Renal cortex interstitium (tissue), 15 donors: ENCODE measurements at places on chromosomes 5 and 9. TPM values are rescaled to one million over a fixed set of nuclear protein-coding genes. Genes with fewer than 3 reads are reported as not detected.
A peak's percentile ranks its signal among the peaks of the same experiment; 100 is the strongest.

GRCh38 chr9:27539479-27540441 is 10.1 kb upstream of the MOB3B start:
- DNase-seq: no peak

GRCh38 chr9:37801287-37801850 is 772 bp downstream of the DCAF10 start:
- no peak for DNase-seq

DNA sequence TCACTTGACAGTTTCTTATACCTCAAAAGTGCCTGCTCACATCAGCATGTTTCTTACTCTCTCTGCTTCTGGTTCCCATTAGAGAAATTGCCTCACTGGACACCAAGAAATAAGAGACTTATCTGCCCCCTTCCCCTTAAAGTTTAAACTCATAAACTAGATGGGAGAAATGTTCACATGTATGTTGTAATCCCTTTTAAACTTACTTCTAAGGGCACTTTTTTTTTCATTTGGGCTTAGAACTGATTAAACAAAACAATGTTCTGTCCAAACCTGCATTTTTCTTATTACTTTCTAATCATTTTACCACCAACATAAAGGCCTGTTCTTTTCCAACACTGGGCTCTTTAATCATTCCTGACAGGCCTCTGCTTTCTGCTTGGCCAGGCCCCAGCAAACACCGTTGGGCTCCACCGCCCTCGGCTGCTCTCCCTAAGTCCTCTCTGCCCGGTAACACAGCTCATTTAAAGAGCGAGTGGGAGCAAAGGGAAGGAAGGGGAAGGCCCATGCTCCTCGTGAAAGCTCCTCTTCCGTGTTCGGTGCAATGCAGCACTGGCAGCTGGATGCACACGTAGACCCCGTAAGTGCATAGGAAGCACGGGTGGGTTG is 53.4 kb downstream of the ROR2 start:
- DNase-seq: peak; percentile 73

- no peak for DNase-seq
Observed at GRCh38 chr5:176603091-176603490, 6.9 kb downstream of the GPRIN1 start.

DNA sequence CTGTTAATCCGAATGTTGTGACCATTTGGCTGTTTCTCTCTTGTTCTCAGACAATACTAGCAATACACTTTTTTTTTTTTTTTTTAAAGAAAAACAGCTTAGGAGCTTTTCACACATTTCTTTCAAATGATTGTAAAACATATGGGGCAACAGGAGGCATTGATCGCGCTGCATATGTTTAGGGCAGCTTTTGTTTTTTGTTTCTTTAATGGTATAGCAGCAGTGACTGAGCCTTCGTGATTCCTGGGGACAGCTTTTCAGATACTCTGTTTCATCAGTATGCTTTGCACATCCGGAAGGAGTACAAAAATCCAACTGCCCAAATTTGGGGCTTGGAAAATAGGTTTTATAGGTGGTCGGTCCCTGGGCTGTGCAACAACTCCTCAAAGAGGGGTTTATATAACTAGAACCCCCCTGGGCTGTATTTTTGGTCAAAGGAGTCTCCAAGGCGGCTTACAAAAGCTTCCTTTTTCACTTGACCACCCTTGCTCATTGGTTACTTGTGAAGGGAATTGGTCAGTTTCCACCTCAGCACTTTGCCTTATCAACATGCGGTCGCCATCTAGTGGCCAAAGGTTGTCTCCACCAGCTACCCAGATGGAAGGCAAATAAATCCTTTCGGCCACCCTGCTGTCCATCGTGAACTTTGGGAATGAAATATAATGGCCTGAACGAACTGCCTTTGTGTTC is 91.8 kb downstream of the PDE6A start:
- peak; percentile 70 for DNase-seq

DNA sequence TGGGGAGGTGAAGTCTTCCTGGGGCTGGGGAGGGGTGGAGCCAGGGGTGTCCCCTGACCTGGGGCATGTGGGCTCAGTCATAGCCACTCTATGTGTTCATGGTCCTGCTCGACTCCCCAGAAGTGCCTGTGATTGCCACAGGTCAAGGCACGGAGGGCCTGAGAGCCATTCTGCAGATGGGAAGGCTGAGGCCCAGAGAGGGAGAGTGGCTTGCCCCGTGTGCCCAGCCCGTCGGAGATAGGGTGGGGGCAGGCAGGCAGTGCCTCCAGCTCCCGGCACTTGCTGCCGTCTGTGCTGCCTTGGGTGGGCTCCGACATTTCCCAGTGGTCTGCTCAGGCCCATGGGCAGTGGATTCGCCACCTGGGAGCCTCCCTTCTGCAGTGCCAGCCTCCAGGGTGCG is 74.0 kb downstream of the RXRA start:
- no peak for DNase-seq

DNA sequence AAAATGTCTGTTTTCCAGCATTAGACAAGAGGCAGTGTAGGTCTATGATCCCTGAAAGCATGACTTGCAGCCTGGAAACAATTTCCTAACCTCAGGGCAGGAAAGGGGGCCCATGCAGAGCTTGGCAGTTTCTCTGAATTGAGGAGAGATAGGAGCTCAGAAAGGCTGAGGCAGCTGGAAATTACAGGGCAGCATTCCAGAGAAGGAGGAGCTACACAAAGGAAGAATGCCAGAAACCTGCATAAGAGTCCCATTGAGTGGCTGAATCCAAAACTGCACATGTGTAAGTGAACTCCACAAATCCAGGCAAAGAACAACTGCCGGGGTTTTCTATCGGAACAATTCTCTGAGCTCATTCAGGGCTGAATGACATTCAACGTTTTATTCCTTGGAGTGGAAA is 346.8 kb downstream of the PIK3R1 start:
- peak; percentile 54 for DNase-seq

- no peak for DNase-seq
Observed at GRCh38 chr5:76757049-76757448, 41.1 kb downstream of the F2R start.

- no peak for DNase-seq
Observed at GRCh38 chr5:125492977-125493376, 746.5 kb upstream of the ZNF608 start.

DNA sequence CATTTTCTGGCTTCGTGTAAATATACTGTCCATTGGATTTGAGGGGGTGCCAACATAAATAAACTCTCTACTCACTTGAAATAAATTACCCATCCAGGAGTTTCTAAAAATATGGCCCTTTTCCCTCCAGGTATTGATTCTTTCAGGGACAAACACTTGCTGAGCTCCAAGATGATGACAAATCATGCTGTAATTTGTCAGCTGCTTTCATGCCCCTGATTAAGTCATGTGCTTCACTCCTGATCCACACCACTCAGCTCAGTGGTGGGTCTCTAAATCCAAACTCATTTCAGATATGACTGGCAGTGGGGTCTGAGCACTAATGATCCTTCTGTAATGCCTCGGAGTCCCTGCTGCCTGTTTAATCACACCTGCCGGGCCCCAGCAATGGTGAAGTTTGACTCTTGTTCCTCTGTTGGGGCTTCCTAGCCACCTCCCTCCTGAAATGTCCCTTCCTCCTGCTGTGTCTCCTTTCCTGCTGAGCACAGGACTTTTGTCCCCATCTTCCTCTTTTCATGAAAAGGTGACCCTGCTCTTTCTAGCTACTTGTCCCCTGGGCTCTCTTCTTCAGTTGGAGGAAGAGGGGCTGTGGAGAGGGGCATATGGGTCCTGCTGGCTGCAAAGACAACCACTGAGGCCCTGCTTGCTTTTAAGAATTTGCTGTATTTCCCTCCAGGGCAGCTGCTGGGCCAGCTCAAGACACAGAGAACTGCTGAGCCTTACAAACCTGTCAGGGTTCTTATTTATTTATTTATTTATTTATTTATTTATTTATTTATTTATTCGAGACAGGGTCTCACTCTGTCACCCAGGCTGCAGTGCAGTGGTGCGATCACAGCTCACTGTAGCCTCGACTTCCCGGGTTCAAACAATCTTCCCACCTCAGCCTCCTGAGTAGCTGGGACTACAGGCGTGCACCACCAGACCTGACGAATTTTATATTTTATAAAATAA is 200.0 kb downstream of the ATP10B start:
- no peak for DNase-seq

GRCh38 chr5:98157368-98157767 is 616.1 kb upstream of the RGMB start:
- no peak for DNase-seq

GRCh38 chr5:56313004-56313531 is 79.9 kb upstream of the ANKRD55 start:
- no peak for DNase-seq

DNA sequence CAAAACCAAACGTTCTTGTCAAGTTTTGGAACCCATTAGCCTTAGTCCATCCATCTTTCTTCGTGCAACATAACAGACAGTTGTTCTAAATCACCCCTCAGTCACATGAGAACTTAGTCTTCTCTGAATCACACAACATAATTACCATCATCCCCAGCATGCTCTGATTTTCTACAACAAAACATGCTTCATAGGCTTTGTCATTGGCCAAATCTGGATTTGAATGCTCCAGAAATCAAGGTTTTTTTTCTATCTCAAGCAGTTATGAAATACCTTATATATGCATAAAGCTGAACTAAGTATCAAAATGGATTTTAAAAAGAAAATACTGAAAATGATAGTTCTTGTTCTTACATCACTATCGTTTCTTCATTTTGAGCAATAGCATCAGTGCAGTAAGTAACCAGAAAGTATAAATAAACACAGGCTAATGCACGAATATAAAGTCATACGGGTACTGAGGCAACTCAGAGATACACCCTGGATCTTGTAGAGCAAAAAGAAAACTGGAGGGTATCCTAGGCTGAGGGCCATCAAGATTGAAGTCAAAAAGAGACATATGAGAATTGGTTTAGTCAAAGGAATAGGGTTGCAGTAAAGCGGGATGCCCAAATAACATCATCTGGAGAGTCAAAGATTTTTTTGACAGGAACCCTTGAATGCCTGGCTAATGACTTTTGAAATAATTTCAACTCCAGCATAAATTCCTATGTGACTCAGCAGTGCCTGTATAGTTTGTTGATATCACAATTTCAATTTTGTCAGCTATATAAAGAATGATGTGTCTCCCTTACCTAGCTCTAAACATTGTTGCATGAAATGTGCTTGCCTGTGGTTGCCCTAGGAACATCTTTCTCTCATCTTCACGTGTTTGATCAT is 164.7 kb downstream of the ADAMTSL1 start:
- no peak for DNase-seq

GRCh38 chr5:132059043-132059695 is 1.3 kb upstream of the IL3 start:
- no peak for DNase-seq

GRCh38 chr5:11212706-11213105 is 451.7 kb upstream of the DAP start:
- no peak for DNase-seq

DNA sequence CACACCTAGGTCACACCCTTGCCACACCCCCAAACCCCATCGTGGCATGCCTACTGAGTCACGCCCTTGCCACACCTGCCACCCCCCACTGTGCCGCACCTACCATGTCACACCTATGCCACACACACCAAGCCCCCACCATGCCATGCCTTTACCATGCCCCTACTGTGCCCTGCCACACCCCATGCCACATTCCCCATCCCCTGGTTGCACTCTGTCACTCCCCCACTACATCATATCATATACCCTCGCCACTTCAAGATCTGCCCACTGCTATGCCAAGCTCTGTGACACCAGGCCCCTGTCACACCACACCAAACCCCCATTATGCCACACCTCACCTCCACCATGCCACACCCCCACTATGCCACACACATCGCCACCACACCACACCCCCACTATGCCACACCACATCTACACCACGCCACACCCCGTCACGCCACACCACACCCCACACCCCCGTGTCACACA is 101.2 kb downstream of the OLFM1 start:
- no peak for DNase-seq

GRCh38 chr5:169302491-169303118 is 1.7 kb upstream of the SLIT3 start:
- peak; percentile 74 for DNase-seq

- no peak for DNase-seq
Observed at GRCh38 chr9:134634667-134635230, 6.9 kb upstream of the COL5A1 start.

GRCh38 chr5:153863951-153864350 is 174.8 kb downstream of the FAM114A2 start:
- no peak for DNase-seq

DNA sequence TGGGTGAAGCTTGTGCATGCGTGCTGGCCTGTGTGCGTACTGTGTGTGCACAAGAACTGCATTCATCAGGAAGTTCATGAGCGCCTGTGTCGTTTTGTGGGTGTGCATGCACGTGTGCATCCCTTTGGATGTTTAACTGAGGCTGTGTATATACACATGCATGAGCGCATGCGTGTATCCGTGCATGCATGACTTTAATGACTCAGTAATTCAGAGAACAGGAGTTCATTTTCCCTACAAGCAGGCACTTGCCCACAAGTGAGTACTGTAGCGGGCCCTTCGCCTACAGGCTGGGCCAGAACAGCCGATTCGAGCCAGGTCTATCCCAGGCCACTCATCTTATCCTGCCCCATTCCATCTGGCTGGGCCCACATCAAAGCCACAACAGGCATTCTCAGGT is 29.8 kb downstream of the CORO2A start:
- no peak for DNase-seq

GRCh38 chr5:9831823-9832222 is 201.7 kb upstream of the TAS2R1 start:
- no peak for DNase-seq

DNA sequence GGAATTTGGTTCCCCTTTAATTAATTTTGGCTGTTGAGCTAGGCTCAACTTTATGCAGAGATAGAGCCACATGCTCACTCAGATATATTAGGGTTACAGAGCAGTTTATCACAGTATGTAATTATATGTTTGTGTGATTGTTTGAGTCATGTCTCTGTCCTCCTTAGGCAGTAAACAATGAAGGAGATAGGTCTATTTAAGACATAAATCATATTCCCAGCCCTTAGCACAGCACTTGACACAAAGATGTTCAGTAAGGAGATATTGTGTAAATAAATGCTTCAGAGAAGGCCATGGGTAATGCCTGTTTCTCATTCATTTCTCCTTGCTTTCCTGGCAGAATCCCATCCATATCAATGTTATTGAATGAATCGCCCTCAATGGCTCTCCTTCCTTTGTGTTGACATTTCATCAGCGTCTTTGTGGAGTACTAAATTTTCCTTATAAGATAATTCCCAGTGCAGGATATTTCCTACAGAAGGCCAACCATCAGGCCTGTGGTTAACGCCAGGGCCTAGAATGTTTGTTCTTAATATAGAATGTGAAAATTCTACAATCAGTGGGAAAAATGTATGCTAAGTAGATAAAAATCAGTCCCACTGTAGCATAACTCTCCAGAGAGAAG is 408.0 kb downstream of the EBF1 start:
- no peak for DNase-seq

Gene TMC1
- 0.53 TPM for polyA plus RNA-seq

Gene ARL14EPL
- not detected for polyA plus RNA-seq

Gene CPEB4
- polyA plus RNA-seq: 37.2 TPM

Gene DDX4
- polyA plus RNA-seq: not detected

Gene FUT7
- polyA plus RNA-seq: 0.15 TPM

Gene TAF11L10
- not detected for polyA plus RNA-seq

Gene SPINK13
- 0.30 TPM for polyA plus RNA-seq

Gene PLAC8L1
- 1.1 TPM for polyA plus RNA-seq

Gene UNC5A
- polyA plus RNA-seq: 0.42 TPM
